ENCODE measurements at places on chromosomes 7 and 10. TPM values are rescaled to one million over a fixed set of nuclear protein-coding genes. Genes with fewer than 3 reads are reported as not detected.
A peak's percentile ranks its signal among the peaks of the same experiment; 100 is the strongest.

Gene SEMA3C
- total RNA-seq: 214 TPM

Gene LDB3
- 24.8 TPM for total RNA-seq

Gene TMEM225B
- not detected for total RNA-seq

Gene METTL27
- total RNA-seq: 0.99 TPM

Gene EGR2
- total RNA-seq: 1.8 TPM

DNA sequence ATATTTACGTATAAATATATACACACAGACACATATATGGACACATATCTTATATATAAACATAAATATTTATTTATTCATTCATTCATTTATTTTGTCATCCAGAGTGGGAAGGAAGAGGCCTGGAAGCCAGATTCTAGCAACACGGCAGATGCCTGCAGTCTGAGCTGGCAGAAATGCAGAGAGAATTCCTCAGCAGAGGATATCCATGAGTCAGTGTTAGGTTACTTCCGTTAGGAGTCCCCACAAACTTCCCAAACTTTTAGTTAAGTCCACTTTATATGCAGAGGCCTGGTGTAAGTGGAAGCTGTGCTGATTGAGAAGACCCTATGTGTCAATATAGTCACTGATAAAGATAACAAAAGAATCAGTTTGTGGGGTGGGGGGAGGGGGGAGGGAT is 89.6 kb downstream of the PPP1R17 start:
- DNase-seq: no peak

GRCh38 chr7:44112231-44112996 is 8.3 kb downstream of the AEBP1 start:
- peak; percentile 71 for DNase-seq

GRCh38 chr7:157464971-157465886 is 128.4 kb downstream of the DNAJB6 start:
- DNase-seq: peak; percentile 48

Gene PON1
- not detected for total RNA-seq

GRCh38 chr7:65927489-65928448 is 54.2 kb downstream of the GUSB start:
- no peak for DNase-seq

DNA sequence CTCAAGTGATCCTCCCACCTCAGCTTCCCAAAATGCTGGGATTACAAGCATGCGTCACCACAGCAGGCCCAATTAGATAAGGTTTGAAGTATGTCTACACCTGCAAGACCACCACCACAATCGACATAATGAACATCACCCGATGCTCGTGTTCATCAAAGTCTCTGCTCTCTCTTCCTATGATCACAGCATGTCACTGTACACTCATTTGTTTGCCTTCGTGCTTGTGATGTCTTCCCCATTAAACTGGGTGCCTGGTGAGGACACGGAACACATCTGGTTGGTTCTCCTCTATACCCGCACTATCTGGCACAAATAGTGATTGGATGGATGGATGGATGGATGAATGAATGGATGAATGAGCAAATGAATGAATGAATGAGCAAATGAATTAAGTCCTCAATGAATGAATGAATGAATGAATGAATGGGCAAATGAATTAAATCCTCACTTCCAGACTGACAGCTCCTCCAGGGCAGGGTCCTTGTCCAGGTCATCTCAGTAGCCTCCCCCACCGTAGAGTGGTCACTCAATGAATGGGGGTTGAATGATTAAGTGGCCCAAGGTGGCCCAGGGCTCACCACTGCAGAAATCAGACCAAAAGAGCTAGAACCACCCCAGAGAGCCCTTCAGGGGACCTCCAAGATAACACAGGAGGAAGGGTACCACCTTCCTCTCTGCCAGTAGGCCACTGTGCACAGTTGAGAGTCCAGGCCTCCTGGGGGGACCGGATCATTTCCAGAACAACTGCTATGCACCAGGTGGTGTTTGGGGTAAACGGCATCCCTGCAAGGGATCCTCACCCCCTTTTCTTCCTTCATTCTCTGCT is 101.9 kb upstream of the TNRC18 start:
- peak; percentile 82 for DNase-seq

- DNase-seq: no peak
Observed at GRCh38 chr7:85890244-85890811, 703.5 kb upstream of the SEMA3D start.

DNA sequence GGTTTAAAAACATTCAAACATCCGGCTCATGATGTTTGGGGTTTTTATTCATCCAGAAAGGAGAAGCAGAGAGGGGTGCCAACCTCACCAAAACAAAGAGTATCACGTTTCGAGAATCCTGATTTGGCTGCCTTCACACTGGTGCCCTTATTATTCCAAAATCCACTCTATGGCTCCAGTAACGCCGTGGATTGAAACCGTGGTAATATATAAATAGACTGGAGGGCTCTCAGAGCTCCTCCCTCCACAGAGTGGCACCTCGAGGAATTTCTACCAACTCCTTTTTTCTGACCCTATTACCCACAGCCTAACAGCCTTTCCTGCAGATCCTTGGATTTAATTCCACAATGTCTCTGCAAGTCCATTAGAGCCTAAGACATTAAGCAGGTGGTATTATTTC is 353.6 kb downstream of the CRPPA start:
- DNase-seq: no peak

GRCh38 chr7:1737523-1737922 is 67.4 kb downstream of the ELFN1 start:
- DNase-seq: no peak

Gene ST8SIA6
- 0.66 TPM for total RNA-seq

DNA sequence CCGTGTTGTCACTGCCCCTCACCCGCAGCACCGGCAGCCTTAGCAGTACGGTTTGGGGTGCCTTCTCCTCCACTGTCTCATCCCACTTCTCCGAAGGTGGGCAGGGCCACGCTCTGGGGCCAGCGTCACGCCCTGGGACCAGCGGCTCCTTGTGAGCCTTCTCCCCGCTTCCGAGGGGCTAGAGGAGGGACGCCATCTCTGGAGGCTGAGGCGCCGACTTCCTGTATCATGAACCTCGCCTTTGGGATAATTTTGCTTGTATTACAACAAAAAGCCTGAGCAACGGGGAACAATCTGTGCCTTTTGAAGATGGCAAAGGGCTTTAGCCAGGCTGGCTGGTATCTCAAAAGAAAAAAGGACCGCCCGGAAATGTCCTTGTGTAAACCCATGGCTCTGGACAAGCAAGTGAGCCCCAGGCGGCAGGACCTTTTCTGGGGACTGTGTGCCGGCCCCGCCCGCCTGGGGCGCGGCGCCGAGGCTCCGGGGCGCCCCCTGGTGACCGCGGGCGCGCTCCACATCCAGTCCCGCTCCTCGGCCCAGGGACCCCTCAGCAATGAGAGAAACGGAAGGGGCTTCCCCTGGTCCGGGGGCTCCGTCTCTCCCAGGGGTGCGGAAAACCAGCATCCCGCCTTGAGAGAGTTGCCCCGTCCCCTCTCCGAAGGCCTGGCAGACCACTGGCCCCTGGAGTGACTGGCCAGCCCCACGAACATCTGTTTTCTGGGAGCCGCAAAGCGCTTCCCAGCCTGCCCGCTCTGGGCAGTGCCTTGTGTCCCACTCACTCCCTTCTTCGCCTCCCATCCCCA is 3.8 kb downstream of the DEPP1 start:
- peak; percentile 89 for DNase-seq

GRCh38 chr10:2891073-2891769 is 176.1 kb upstream of the PFKP start:
- DNase-seq: no peak

GRCh38 chr7:105353752-105354328 is 34.9 kb downstream of the SRPK2 start:
- DNase-seq: peak; percentile 71

GRCh38 chr7:40500219-40500618 is 365.4 kb downstream of the SUGCT start:
- no peak for DNase-seq

Gene CPEB3
- total RNA-seq: 7.2 TPM

Gene SPRN
- total RNA-seq: 1.1 TPM

Gene TUBAL3
- not detected for total RNA-seq

GRCh38 chr7:3431306-3431705 is 130.3 kb downstream of the SDK1 start:
- DNase-seq: no peak

DNA sequence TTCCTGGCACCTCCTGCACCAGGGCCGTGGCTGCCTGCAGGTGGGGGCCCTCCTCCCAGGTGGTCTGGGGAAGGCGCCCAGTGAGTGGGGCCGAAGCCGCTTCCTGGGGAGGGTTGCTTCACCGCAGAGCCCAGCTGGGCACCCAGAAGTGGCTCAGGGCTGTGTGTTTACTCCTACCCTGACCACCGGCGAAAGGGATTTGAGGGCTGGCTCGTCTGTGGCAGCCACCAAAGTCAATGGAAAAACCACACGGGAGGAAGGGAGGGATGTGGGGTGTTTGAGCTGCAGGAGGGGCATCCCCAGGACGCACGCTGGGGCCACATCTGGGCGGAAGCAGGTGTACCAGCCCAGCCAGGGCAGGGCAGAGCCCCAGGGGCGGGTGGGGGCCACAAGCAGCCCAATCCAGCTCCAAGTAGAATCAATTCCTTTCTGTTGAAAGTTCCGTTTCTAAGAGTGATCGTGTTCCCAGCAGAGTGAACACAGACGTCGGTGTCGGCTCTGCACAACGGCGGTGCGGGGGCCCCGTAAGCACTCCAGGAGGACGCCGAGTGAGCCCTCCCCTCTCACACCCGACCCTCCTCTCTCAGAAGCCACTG is 69.9 kb downstream of the FOXL3 start:
- peak; percentile 63 for DNase-seq

Gene DNAJC12
- 18.5 TPM for total RNA-seq

Gene SPDYE11
- total RNA-seq: not detected

DNA sequence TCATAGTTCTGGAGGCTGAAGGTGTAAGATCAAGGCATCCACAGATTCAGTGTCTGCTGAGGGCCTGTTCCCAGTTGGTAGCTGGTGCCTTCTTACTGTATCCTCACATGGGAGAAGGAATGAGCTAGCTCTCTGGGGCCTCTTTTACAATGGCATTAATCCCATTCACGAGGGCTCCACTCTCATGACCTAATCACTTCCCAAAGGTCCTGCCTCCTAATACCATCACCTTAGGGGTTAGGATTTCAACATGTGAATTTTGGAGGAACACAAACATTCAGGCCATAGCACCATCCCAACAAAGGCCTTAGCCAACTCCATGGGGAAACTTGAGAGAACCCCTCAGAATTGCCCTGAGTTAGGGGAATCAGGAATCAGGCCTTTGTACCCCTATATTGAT is 66.1 kb upstream of the CREB5 start:
- no peak for DNase-seq

- no peak for DNase-seq
Observed at GRCh38 chr7:78134256-78134655, 335.7 kb downstream of the PHTF2 start.

DNA sequence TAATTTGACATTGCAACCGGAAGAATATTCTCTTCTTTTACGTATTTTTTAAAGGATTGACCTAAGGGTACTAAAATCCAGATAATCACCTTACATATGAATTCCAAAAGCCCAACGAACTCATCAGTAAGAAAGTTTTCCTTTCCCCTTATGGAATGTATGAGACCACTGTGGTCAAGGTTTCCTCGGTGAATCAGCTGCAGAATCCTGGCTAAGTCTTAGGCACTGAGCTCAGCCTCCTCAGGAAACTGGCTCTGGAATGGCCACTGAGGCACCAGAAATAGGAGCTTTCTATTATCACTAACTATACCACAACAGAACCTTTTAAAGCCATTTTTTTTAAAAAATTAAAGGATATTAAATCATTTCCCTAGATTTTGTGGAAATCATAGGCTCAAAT is 21.0 kb downstream of the SVIL start:
- DNase-seq: no peak

GRCh38 chr7:1440620-1441019 is 18.6 kb downstream of the MICALL2 start:
- DNase-seq: no peak

GRCh38 chr10:6838118-6838517 is 258.0 kb upstream of the PRKCQ start:
- no peak for DNase-seq

Gene SLC29A4
- 1.1 TPM for total RNA-seq

- no peak for DNase-seq
Observed at GRCh38 chr7:124893140-124893827, 36.3 kb downstream of the POT1 start.

GRCh38 chr10:90856964-90857634 is 740 bp downstream of the HTR7 start:
- DNase-seq: no peak

Data from sigmoid colon (tissue), 7 donors.